ACHN (cell line): ENCODE measurements at places on chromosomes 6 and 20.

- DNase-seq: no peak
Measured at GRCh38 chr6:69801225-69801624, 4.4 kb upstream of the LMBRD1 start.

DNA sequence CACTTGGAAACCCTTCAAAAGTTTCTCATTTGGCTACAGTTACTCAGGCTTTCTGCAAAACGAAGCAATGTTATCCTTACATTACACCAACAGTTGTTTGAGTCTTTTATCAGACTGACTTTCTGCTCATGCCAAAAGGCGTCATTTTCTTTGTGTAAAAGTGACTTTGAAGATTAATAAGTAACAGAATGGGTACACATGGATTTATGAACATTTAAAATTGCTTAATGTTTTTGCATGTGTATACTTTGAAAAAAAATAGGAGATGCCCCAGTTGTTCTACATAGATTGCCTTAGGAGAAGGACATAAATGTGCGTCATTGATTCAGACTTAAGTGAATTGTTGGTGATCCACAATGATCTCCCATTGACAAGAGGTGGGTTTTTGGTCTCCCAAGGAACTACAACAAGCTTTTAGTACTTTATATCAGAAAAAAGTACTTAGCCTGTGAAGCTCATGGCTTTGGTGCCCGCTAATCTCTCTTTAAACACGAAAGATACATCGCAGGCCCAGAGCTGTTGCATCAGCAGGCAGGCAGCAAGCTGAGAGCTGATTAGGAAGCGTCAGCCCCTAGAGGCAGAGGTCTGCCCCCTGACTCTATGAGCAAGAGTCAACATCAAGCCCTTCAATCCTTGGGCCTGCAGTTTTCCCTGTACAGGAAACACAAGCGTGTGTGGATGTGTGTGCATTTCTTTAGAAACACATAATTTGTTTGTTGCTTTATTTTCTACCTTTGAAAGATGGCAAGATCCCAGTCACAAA is 45.9 kb downstream of the SLC22A3 start:
- DNase-seq: no peak

GRCh38 chr20:38497246-38497935 is 24.7 kb downstream of the RALGAPB start:
- no peak for DNase-seq

DNA sequence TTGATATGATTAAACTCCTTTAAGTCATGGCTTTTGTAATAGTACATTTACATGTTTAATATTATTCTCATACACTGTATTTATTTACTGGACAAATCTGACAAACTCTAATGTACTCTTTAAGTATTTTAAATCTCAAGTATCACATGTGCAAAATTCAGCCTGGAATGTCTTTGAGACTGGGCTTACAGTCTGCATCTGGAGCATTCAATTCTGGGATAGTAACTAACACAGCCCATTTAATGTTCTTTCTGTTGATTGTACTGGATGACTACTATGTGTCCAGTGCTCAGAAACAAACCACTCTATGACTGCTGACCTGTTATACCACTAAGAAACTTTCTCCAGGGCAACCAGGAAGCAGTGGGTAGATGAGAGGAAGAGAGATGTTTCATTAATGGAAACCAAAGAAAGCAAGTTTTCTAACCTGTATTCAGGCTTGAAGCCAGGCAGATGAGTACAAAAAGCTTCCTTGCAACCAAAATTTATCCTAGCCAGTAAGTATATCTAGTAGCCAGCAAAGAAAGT is 26.8 kb downstream of the FBXL4 start:
- DNase-seq: no peak

DNA sequence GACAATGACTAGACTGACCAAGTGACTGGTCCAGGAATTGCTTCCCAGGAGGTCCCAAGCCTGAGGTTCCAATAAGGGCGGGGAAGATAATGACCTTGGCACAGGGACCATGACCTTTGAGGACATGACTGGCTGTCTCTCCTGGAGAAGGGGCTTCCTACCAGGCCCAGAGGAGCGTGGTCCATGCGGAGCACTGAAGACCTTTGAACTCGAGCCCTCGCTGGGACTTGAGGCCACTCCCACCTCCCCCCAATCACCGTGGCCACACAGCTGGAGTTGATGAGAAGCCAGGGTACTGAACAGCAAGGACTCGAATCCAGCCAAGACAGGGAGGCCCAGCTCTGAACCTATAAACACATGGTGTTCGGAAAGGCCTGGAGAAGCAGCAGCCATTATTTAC is 677.0 kb downstream of the PRKN start:
- DNase-seq: no peak

- DNase-seq: no peak
Measured at GRCh38 chr6:146881228-146882181, 282.7 kb downstream of the ADGB start.

- peak; percentile 15 for DNase-seq
Measured at GRCh38 chr6:119079283-119079809, 882 bp upstream of the FAM184A start.

- no peak for DNase-seq
Measured at GRCh38 chr20:2149507-2149906, 47.9 kb downstream of the STK35 start.

- DNase-seq: no peak
Measured at GRCh38 chr6:41056768-41057490, 3.9 kb downstream of the APOBEC2 start.

GRCh38 chr20:44773070-44773829 is 27.6 kb downstream of the KCNK15 start:
- DNase-seq: no peak

GRCh38 chr6:111845441-111845871 is 27.8 kb downstream of the FYN start:
- DNase-seq: no peak

- DNase-seq: no peak
Measured at GRCh38 chr6:228881-229651, 63.2 kb upstream of the DUSP22 start.

DNA sequence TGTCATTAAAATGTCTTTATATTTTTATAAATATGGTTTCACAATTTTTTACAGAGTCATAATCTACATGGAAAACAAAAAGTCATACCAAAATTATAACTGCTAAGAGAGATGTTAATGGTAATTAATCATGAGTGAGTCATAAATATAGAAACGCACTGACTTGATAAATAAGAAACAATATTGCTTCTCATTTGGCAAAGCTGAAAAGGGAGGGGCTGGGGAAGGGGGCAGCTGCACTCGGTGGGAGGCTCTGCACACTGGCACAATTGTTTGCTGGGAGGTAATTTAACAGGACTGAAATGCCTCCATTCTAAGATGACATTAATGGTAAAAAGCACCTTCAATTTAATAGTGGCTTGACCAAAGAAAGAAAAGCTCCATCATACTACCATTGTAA is 133.3 kb upstream of the AGPAT4 start:
- DNase-seq: peak; percentile 16

DNA sequence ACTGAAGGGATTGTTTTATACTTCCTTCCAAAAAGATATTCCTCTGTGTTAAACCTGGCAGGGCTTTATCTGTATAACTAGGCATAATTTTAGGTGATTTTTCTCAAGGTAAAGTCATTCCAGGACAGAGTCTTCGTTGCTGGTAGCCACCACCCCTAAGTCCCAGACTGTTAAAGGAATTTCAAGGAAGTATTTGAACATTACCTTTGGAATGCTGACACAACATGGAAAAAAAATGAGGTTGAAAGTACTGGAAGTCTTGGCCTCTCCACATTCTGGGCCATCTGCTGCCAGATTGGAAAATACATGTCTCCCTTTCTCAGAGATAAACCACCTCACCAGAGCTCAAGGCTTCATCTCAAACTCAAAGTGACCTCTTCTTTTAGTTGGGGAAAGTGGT is 27.0 kb upstream of the ETV7 start:
- DNase-seq: no peak

GRCh38 chr6:109069746-109070145 is 24.9 kb downstream of the SESN1 start:
- DNase-seq: no peak

DNA sequence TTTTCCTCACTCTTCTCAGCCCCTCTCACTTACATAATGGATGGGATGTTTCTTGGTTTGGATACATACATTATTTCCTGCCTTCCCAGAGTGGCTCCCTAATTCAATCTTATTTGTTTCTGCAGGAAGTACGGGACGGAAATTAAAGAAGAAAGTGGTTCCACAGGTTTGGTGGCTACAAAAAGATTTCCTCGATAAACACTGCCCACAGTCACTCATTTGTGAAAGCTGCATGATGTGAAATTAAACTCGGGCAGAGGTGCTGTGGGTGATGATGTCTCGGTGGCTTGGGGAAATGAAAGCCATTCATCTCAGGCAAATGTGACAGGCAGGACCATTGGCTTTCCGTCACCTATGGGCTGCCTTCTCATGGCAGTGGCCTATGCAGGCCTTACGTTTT is 119.5 kb upstream of the KCNG1 start:
- no peak for DNase-seq

DNA sequence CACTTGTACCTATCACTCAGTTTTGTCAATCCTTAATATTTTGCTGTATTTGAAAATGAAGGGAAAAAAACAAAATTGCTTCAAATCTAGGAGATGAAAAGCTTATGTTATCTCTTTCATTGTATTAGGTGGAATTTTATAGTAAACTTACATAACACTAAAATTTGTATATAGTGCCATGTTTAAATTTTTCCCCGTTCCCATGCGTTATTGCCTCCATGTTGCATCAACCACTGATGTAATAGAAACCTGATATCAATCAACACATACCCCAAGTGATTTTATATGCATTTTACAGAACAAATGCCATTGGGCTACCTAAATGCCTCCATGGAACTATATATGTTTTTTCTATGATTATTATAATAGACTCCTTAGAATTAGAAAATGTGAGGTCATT is 14.8 kb upstream of the TREM2 start:
- no peak for DNase-seq

- no peak for DNase-seq
Measured at GRCh38 chr6:101668496-101669030, 275.1 kb downstream of the GRIK2 start.

DNA sequence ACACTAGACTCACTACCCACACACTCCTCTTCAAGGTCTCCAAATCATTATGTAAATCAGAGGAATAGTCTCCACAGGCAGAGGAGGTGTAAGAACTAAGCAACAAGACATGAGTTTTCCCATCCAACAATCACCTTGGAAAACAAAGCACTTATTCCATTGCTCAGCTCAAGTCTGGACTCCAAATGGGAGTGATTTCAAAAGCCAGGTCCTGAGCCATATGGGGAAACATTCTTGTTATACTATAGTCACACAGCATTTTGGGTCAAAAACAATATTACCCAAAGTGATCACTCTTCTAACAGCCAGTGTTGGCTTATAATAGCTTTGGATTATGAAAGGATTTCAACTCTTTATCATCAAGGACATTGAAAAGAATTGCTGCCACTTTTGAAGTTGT is 3.6 kb upstream of the PRPH2 start:
- DNase-seq: no peak

GRCh38 chr20:14374196-14374595 is 36.8 kb upstream of the FLRT3 start:
- DNase-seq: no peak

DNA sequence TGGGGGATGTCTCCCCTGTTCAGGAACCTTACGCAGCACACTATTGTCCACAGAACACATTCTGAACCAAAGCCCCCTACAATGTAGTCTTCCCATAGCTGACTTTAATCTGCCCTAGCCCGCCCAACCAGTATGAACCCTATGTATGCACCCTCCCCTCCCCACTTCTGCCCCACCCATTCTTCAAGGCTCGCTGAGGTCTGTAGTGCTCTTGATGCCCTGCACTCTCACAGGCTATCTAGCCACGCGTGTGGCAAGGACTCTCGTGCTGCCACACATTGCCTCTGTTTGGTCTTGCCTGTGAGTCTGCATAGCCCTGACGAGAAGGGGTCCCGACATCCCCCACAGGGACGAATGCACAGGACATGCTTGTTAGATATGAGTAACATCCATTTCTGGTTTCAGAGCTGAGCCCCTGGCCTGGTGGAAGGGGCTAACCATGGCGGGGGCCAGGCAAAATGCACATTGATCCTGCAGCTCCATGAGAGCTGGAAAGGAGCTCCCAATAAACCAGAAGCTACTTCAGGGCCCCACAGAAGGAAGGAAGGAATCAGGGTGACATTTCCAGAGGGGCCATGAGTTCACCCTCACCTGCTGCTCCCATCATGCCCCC is 22.6 kb downstream of the MOCS1 start:
- DNase-seq: no peak

DNA sequence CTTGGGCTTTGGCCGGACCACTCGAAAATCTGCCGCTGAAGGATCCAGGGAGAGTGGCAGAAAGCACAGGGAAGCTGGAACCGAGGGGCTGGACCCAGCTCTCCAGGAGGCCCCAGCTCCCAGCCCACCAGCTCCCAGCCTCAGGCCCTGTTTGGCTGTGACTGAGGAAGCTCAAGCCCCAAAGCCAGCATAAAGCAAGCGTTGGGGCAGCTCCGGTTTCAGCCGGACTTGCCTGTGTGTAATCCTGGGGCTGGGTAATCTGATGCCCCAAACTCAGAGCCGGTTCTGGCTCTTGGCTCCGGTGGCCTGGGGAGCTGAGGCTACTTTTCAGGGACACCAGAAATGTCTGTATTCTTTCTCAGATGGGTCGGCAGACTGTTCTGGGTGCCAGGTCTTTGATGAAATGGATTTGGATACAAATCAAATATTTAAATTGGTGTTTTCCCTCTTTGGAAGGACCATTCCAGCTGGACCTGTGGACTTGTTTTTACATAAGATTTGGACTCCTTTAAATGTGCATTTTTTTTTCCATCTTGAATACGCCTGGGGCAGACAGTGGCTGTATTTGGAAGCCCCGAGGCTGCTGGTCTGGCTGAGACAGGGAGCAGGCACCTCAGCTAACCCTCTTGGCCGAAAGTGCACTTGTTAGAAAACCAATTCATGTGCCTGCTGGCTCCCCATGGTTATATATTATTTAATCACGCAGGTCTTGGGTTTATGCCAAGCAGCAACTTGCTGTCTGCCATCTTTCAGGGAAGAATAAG is 29.7 kb downstream of the RPP40 start:
- no peak for DNase-seq

GRCh38 chr6:144405163-144405562 is 120.0 kb downstream of the UTRN start:
- DNase-seq: no peak

GRCh38 chr6:139597087-139597763 is 222.8 kb upstream of the CITED2 start:
- DNase-seq: no peak

GRCh38 chr6:34416877-34417371 is 8.9 kb downstream of the RPS10 start:
- no peak for DNase-seq

GRCh38 chr6:48615041-48615440 is 504.0 kb upstream of the PTCHD4 start:
- no peak for DNase-seq

- DNase-seq: peak; percentile 34
Measured at GRCh38 chr20:43507150-43508080, at the start of gene L3MBTL1. Gene L3MBTL1, plus strand, starts transcription at chr20:43507697. Its CDS starts 5,807 bp downstream, at chr20:43513504.
